ENCODE measurements at places on chromosomes 13 and 19.

DNA sequence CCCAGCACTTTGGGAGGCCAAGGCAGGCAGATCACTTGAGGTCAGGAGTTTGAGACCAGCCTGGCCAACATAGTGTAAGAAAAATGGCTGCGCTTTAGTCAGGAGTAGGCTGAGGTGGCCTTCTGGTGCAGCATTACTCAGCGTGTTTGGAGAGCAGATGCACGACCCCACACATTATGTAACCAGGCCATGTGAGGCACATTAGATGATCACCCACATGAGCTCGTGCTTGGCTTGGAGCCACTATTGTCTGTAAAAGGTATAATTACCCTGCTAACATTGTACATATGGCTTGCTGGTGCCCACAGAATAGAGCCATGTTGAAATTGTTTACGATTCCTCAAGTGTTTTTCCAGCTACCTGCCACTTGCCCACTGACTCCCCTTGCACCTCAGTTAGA, 24.0 kb upstream of the SCEL start:
- DNase-seq, result no peak

DNA sequence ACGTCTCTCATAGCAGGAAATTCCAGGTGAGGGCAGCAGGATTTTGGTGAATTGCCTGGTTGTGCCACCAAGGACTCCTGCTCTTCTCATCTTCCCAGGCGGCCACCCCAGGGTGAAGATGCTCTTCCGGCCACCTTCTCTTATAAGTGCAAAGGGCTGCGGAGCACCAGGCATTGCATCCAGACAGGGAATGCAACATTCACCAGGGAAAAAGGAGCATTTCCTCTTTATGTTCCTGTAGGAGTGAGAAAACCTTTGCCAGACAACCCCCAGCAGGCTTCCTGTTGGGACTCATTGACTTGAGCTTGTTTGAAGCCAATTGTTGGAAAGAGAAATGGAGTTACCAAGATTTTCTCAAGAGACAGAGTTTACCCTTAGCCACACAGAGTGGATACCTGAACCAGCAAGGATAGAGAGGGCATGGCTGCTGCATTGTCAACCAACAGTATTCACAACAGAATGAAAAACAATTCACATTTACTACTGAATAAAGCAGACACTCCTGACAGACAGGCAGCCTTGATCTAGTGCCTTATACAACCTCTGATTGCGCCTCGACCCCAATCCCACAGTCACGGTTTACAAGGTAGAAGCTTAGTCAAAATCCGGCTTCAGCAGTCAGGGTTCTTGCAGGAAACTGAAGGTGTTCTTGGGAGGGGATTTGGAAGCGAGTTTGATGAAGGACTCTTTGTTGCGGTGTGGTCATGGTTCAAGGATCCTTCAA, 1.8 kb upstream of the ATP11A start:
- no peak for DNase-seq

DNA sequence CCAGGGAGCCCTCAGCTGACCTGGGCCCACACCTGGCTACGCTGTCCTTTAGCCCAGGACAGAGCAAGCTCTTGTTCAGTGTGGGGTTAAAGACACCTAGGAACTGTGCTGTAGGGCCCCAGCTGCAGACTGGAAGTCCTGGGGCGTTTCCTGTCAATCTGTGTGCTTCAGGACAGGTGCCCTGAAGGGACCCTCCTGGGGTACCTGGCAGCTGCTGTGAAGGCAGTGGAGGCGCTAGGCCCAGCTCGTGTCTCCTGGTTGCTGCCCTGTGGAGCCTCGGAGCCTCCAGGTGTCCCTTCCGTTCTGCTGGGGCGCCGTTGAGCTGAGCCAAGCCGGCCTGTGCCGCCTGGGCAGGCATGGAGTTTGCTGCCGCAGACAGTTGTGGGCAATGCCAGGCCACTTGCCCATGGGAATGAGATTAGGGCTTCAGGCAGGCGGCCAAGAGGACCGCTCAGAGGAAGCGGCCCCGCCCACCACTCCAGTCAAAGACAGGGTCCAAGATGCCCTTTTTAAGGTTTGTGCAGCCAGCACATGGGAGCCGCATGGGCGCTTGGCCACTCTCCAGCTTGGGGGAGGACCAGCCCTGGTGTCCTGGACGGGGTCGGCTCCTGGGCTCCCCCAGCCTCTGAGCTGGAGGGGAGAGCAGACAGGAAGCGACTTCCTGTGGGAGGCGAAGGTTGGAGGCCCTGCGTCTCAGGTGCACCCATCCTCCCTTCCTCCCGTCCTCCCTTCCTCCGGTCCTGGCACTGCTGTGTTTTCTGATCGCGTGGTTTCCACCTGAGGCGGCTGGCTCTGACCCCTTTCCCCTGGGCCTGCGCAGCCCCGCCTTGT, 4.0 kb downstream of the PTBP1 start:
- no peak for DNase-seq

DNA sequence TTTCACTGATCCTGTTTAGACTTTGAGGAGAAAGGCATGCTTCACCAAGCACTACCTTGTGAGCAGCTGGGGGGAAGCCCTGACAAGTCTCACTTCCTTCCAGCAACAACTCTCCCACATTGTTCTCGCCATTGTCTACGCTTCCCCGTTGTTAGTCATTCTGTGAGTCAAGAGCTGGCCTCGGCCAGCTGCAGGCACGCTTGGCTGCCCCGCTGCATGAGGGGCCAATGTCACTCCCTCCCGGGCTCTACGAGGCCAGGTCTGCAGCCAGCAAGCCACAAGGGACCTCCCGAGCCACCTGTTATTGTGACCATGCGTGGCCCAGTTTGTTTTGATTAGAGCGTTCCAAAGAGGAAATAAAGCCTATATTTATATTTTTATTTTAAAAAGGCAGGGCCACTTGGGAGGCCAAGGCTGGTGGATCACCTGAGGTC, 220.9 kb downstream of the FOXO1 start:
- DNase-seq, result no peak

- no peak for DNase-seq
Observed at GRCh38 chr13:30702006-30702405, 33.3 kb upstream of the ALOX5AP start.

Data from GM04503 (cell line).